ENCODE measurements at places on chromosomes 2 and 18.

- DNase-seq, result peak; percentile 21
Measured at GRCh38 chr2:238256594-238257104, 16.8 kb upstream of the HES6 start.

DNA sequence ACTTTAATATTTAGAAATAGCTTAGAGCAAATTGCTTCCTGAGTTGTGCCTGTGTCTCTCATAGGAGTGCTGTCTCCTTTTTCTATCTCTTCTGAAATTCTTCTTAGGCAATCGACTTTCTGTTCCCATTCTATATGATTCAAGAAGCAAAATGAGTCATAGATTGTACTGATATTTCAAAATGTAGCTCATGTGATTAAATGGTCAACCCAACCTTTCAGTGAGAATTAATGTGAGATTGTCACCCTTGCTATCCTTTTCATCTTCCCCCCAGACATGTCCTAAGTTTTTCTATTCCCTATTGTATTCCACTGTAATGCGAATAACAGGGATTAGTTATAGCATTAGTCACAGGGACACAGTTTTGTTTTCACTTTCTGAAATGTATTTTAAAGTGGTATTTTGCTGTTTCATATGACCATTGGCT lies 413.6 kb downstream of the THSD7B start:
- no peak for DNase-seq

DNA sequence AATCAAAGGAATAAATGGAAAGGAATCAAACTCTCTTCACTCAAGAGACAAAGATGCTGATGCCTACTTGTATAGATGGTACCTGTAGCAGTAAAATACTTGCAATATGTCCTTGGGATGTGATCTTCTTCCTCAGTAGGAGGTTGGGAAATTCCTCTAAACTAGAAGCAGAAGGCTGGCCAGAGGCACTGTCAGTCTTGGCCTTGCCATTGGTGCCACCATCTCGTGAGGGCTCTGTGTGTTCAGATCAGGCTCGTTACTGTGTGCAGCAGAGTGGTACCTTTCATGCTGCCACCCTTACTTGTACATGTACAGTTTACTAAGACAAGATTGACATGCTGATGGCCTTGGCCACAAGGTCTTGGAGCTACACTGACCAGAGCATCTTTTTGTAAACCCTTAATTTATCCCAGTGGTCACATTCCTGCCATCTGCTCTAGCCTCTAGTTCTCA lies 169.0 kb downstream of the MYCN start:
- DNase-seq, result no peak

GRCh38 chr2:15184491-15184890 lies 376.6 kb downstream of the NBAS start:
- no peak for DNase-seq

DNA sequence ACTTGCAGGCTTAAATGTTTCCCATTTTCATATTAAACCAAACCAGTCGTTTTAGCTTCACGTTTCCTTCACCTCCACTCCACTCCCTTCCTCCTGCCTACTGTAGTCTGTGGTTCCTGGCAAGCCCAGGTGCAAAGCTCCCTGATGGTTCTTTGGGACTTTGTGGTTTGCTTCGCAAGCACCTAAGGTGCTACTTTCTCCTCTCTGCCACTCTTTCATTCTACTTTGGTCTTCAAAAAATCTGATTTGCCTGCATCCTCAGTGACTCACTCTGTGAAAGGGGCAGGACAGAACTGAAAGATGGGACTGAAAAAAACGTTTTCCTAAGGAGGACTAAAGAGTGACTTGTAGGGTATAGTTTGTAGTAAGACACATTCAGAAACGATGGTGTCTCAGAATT lies 228.4 kb downstream of the CYRIA start:
- DNase-seq, result no peak

GRCh38 chr18:62844850-62845643 lies 129.7 kb downstream of the PHLPP1 start:
- no peak for DNase-seq

- DNase-seq, result no peak
Measured at GRCh38 chr18:41353777-41354528, 601.1 kb upstream of the PIK3C3 start.

GRCh38 chr2:11781602-11782001 lies 35.2 kb downstream of the LPIN1 start:
- no peak for DNase-seq

GRCh38 chr2:236990552-236990951 lies 95.1 kb upstream of the COPS8 start:
- DNase-seq, result no peak

DNA sequence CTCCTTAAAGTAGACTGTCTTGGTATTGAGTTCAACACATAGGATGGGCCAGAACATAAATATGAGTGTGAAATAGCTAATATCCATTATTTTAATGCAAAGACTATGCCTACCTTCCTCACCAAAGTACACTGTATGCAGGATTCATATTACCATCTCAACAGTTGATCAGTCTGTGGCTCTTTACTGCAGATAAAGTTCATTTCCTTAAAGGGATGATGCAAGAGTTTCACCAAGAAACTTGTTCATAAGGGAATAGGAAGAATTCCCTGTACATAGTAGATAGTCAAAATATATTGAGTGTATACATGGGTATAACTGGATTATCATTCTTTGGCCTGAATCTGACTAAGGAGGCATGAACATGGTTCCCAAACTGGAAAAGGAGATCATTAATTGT lies 35.0 kb downstream of the MARS2 start:
- DNase-seq, result no peak

GRCh38 chr2:100321866-100322820 lies at the start of gene LONRF2:
Gene LONRF2 (minus strand): TSS chr2:100322501. CDS start chr2:100322093, 408 bp downstream.
- DNase-seq, result no peak

DNA sequence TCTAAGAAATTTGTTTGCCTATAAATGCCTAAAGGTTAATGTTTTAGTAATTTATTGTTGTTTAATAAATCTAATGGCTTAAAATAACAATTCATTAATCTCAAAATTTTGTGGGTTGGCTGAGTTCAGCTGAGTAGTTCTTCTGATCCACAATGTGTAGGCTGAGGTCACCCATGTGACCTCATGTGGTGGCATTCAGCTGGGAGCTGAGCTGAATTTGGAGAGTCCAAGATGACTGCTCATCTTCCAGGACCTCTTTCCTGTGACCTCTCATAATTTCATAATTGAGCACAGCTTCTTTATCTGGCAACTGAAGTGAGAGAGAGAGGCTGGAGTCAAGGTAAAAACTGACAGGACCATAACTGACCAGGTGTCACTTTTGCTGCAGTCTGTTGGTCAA lies 132.4 kb downstream of the TXNL1 start:
- no peak for DNase-seq

DNA sequence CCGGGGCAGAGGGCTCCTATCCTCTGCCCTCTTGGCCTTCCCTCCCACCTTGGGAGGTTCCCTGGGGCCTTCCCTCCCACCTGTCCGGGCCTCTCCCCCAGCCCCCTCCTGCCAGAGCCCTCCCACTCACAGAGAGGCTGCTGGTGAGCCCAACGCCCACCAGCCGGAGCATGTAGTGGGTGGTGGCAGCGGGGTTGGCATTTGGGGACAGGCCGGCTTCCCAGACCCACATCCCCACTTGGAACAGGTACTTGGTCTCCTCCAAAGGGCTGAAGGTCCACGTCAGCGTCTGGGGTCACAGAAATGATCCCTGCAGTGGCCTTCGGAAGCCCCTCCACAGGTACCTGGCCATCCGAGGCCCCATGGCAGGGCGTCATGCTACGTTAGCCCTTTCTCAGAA lies 19.3 kb downstream of the CFAP65 start:
- no peak for DNase-seq

All from stimulated activated CD8-positive, alpha-beta memory T cell treated with anti-CD3 and anti-CD28 coated beads, Interleukin-15, amount 100 ng/mL, for 24 hours (primary cell).